ENCODE measurements at places on chromosomes 13 and 19.
A peak's percentile ranks its signal among the peaks of the same experiment; 100 is the strongest.

DNA sequence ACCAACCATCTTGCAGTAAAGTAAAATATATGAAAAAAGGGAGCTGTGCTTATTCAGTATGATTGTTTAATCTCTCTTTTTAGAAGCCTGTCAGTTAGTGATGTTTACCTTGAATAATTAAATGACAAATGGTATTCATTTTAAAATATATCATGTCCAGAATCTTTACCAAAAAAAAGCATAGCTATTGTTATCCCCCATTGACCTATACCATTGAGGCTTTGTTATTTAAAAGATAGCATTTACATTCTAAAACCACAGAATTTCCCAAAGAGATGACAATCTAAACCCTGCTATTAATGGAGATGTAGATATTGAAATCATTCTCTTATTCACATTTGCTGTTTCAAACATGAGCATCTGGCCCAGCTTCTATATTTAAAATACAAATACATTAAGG lies 2.2 kb downstream of the CNMD start:
- H3K4me3 ChIP-seq = no peak overlapping the region
- DNase-seq = no peak
- H3K4me1 ChIP-seq = peaks cover 5% of the 10 kb centered on the region
- no peaks in the 10 kb centered on the region for H3K36me3 ChIP-seq
- H3K27me3 ChIP-seq = peaks cover 19% of the 10 kb centered on the region

GRCh38 chr13:45733361-45733760 lies 31.2 kb downstream of the CBY2 start:
- peaks cover 4% of the 10 kb centered on the region for H3K4me1 ChIP-seq
- DNase-seq = no peak
- no peaks in the 10 kb centered on the region for H3K36me3 ChIP-seq
- H3K27ac ChIP-seq = no peak overlapping the region

DNA sequence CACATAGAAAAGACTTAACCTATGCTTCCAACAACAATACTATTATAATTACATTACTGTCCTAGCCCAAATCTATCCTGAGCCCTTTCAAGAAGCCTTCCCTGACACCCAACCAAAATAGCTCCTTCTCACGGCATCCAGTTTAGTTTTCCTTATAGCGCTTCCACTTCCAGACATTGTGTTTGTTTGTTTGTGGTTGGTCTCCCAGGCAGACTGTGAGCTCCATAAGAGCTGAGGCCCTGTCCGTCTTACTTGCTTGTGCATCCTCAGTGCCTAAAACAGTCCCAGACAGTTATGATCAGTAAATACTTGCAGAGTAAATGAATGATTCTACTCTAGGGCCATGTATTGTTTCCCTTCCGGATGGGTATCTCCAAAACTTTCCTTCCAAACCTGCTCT lies 68.1 kb upstream of the STARD13 start:
- H3K27ac ChIP-seq = peak overlapping the region; percentile 37
- no peaks in the 10 kb centered on the region for H3K27me3 ChIP-seq
- H3K4me1 ChIP-seq = no peaks in the 10 kb centered on the region
- no peaks in the 10 kb centered on the region for H3K36me3 ChIP-seq
- no peak overlapping the region for H3K4me3 ChIP-seq

DNA sequence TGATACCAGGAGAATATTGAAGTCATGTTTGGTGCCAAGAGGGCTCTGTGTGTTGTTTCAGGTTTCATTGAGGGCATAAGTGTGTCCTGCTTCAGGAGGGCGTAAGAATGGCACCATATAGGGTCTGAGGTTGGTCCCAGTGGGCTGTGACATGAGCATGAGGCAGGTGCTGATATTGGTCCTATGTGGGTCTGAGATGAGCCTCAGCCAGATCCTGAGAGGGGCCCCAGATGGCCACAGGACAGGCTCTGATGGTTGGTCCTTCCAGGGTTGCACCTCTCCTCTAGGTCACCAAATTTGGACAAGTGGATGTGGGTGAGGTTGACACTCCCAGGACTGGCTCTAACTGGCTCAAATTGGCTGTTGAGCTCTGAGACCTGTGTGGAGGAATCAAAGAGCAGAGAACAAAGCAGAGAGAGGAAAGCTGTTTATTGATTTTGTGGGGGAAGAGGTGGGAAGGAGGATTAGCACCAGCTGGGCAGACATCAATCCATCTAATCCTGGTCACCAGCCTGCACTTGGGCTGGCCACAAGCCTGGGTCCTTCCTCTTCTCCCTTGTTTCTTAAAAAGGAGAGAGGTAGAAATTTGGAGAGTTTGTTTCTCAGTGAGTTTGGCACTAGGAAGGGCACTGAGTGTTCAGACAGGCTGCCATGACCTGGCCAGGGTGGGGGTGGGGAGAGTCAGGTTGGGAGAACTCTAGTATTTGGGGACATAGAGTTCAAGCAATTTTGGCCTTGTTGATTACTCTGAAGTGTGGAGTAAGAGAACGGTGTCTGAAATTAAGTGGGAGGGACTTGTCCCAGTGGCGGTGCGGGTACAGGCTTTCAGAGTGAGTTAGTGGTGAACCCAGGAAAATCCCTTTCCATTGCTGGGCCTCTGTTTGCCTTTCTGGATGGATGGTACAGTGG lies 38.7 kb downstream of the CYP2B6 start:
- H3K36me3 ChIP-seq = no peaks in the 10 kb centered on the region
- H3K4me1 ChIP-seq = no peaks in the 10 kb centered on the region
- DNase-seq = no peak
- H3K27ac ChIP-seq = no peak overlapping the region
- H3K27me3 ChIP-seq = peaks cover 4% of the 10 kb centered on the region

- H3K4me3 ChIP-seq = no peak overlapping the region
- no peaks in the 10 kb centered on the region for H3K36me3 ChIP-seq
- H3K27me3 ChIP-seq = no peaks in the 10 kb centered on the region
- no peak overlapping the region for H3K27ac ChIP-seq
- DNase-seq = no peak
- H3K4me1 ChIP-seq = peaks cover 29% of the 10 kb centered on the region
These were observed 18.3 kb downstream of the UBAC2 start for GRCh38 chr13:99218969-99219368.

- H3K36me3 ChIP-seq = no peaks in the 10 kb centered on the region
- no peak overlapping the region for H3K27ac ChIP-seq
- H3K4me3 ChIP-seq = no peak overlapping the region
- DNase-seq = no peak
These were observed 6.0 kb downstream of the SMARCA4 start for GRCh38 chr19:10966809-10967208.
